ENCODE measurements at places on chromosomes 1 and 21.

DNA sequence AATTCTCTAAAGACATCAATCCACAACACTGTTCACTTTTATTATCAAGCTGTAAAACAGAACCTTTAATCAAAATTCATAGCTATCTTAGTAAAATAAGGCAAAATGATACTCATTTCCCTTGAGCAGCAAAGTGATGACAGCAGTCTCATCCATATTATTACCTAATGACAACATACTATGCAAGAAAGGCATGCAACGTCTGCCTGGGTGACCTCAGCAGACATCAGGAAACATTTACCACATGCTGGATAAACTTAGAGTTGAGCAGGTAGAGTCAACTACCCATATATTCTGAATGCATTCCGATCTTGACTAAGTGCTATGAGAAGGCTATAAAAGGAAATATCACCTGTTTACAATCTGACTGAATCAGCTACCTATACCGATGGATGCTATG lies 145.1 kb downstream of the SIPA1L2 start:
- no peak for DNase-seq

DNA sequence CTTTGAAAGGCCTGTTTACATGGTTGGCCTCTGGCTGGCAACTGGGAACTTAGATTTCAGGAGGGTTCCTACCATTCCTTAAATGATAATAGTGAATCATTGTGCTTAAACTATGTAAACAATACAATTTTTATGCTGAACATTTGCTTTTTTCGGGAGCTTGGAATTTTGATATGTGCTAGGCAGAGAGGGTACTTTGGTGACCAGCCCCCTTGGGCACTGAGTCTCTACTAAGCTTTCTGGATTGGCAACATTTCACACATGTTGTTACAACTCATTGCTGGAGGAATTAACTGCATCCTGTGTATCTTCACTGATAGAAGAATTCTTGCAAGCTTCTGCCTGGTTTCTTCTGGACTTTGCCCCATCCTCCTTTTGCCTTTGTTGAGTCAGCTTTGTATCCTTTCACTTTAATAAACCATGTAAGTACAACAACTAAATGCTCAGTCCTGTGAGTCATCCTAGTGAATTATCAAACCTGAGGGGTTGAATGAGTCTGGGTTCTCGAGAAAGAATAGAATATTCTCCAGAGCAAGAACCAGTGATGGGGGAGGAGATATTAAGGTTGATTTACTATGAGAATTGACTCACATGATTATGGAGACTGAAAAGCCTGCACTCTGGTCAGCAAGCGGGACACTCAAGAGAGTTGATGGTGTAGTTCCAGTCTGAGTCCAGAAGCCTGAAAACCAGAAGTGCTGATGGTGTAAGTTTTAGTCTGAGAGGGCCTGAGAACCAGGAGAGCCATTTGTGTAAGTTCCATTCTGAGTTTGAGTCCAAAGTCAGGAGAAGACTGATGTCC lies 3.1 kb upstream of the SLC16A4 start:
- DNase-seq = no peak

GRCh38 chr1:15088281-15088971 lies 65.1 kb upstream of the TMEM51 start:
- no peak for DNase-seq

GRCh38 chr1:190124068-190124467 lies 353.6 kb downstream of the BRINP3 start:
- no peak for DNase-seq

DNA sequence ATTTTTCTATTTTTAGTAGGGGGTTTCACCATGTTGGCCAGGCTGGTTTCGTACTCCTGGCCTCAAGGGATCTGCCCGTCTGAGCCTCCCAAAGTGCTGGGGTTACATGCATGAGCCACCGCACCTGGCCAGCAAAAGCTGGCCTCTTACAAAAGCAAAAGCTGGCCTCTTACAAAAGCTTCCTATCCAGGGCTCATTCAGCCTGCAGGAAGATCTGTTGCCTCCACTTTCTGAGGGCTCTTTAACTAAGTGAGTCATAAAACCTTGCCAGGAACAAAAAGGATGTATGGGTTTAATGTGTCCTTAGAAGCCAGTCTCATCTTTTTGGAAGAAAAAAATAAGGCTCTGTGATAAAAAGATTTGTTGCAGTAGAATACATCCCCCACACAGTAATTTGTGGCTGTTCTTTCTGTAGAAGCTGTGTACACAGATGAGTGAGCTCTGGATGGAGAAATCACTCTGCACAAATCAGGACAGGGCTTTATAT lies 15.0 kb downstream of the HTR1D start:
- peak; percentile 32 for DNase-seq

- no peak for DNase-seq
Observed at GRCh38 chr1:203992440-203992839, 80.5 kb upstream of the SOX13 start.

GRCh38 chr1:92094090-92094489 lies 13.9 kb downstream of the BTBD8 start:
- no peak for DNase-seq

DNA sequence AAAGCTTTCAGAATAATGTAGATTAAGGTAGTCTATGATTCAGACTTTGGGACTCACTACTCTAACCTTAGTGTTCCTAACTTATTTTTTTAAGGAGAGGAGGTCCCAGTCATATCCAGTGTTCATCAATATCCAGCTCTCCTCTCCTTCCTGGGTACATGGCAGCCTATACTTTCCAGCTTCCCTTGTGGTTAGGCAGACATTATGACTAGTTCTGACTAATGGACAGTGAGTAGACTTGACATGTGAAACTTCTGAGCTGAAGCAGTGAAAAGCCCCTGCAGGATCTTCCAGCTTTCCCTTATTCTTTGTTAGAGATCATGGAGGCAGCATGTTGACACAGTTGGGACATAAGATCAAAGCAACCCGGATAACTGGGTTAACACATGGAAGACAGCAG lies 144.2 kb downstream of the PTPRU start:
- no peak for DNase-seq

DNA sequence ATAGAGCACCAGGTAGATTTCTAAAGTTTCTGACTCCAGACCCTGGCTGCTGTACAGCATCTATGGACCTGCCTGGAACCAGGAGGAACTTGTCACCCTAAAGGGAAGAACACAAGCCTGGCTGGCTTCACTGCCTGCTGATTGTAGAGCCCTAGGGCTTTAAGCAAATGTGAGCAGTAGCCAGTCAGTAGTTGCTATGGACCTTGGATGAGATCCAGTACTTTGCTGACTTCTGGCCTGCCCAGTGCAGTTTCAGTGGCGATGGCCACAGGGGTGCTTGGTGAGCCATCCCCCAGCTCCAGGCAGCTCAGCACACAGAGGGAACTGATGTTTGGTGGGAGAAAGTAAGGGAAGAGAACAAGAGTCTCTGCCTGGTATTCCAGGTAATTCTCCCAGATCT lies 68.4 kb downstream of the ATP6V1G3 start:
- no peak for DNase-seq

DNA sequence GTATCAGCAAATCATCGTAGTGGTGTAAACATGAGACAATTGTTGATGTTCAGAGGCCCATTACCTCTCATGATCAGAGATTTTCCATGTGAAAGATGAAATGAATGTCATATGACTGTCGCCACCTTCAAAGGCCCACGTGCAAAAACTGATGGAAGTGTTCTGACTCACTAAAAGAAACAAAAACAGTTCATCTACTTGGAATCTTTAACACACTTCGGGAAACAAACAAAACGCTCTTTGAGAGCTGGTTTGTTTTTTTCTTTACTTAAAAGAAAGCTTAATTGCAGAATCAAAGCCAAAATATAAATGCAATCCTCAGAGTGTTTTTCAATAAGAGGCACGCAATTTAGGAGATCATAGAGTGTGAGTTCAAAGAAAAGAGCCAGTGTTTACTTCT lies 100.8 kb downstream of the PLPPR4 start:
- no peak for DNase-seq

GRCh38 chr1:173869021-173869359 lies 810 bp downstream of the ZBTB37 start:
- DNase-seq = no peak

- DNase-seq = no peak
Observed at GRCh38 chr1:17994046-17994445, 113.6 kb upstream of the IGSF21 start.

Data from GM06990 (cell line).